Effector memory CD8-positive, alpha-beta T cell (primary cell): ENCODE measurements at places on chromosomes 5 and 9.

- DNase-seq: no peak
Measured at GRCh38 chr9:33524306-33524947, 376 bp downstream of the ANKRD18B start.

DNA sequence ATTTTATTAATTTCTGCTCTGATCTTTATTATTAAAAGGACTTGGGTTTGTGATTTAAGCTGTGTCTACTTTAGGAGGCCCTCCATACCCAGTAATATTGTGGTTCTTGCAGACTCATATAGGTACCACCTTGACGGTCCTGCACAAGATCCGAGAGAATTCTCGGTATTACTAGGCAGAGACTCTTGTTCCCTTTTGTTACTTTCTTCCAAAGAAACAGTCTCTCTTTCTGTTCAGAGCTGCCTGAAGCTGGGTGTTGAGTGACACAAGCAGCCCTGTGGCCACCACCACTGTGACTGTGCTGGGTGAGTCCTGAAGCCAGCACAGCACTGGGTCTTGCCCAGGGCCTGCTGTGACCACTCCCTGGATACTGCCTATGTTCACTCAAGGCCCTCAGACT, 666.6 kb downstream of the SEMA5A start:
- no peak for DNase-seq

- DNase-seq: no peak
Measured at GRCh38 chr5:13695076-13695712, 249.3 kb downstream of the DNAH5 start.

- no peak for DNase-seq
Measured at GRCh38 chr9:90141723-90142122, 500.9 kb downstream of the DIRAS2 start.

- no peak for DNase-seq
Measured at GRCh38 chr5:171388816-171389168, 1.1 kb downstream of the NPM1 start.

DNA sequence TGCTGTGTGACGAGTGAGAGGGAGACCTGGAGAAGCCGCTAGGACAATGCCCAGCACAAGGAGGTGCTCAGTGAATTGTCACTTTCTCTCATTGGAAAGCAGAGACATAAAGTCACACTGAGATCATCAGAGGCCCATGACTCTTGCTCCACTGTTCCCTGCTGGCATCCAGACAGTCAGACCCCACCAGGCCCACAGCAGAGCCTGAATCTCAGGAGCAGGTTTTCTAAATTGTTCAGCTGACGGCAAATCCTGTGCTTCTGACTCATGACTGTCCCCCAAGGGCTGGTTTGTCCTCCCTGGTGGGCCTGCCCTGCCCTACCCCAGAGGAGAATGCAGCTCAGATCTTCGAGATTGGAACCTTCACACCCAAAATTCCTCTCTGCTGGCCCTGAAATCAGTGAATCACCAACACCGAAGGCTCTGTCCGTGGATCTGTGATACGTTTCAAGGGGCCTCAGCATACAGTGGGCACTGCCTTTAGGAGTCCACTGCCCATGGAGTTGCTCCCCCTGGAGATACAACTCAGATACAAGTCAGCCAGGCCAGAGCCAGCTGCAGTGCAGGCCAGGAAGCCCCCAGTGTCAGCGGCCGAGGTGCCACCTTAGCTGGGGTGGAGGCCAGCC, 2.7 kb downstream of the PTGES start:
- no peak for DNase-seq

- no peak for DNase-seq
Measured at GRCh38 chr5:123134653-123135181, 45.7 kb downstream of the PRDM6 start.

DNA sequence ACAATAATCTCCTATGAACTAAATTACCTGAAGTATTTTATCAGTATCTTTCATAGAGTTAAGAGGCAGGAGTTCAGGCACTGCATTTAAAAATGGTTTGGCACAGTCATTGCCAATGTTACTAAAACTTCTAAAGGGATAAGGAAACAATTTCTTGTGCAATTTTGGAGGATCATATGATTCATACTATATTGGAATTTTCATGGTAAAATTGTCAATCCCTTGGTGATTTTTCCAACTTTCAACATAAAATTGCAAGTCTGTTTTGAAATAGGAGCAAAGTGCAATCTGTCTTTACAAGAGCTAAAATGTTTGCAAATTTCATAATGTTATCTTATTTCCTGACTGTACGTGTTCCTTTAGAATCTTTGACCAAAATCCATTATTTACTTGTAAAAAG, 211.1 kb downstream of the DMRTA1 start:
- no peak for DNase-seq

DNA sequence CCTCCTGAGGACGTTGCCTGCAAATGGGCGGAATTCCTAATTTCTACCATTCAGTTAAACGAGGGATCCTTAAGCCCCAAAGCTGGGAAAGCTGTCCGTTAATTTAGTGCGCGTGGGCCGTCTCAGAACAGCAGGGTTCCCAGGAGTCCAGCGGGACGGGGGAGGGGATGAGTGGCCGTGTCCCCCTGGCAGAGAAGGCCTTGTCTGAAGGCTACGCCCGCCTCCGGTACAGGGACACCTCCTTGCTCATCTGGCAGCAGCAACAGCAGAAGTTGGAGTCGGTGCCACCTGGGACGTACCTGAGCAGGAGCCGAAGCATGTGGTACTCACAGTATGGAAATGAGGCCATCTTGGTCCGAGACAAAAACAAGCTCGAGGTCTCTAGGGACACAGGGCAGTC, 1.3 kb downstream of the BRD3OS start:
- no peak for DNase-seq
